ENCODE measurements at places on chromosomes 3 and 15. TPM values are rescaled to one million over a fixed set of nuclear protein-coding genes. Genes with fewer than 3 reads are reported as not detected.

CD80 gene
- not detected for total RNA-seq

PLA2G4D gene
- not detected for total RNA-seq

TIMP4 gene
- 2.4 TPM for total RNA-seq

TMEM40 gene
- not detected for total RNA-seq

DNA sequence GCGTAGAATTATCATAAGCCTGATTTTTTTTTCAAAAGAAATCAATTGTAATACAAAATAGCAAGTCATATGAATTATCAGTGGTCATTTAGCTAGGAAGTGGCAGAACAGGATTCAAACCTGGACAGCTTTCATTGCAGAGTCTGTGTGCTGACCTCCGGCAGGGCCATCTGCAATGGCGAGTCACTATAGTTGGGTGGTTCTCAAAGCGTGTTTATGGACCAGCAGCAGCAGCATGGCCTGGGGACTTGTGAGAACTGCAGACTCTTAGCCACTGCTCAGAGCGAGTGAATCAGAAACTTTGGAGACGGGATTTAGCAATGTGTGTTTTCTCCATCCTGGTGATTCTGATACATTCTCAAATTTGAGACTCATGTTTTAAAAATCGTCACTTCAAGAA is 202.3 kb upstream of the SUCLG2 start:
- DNase-seq: no peak
- no peak overlapping the region for H3K27ac ChIP-seq
- H3K36me3 ChIP-seq: no peaks in the 10 kb centered on the region
- H3K27me3 ChIP-seq: no peaks in the 10 kb centered on the region

DNA sequence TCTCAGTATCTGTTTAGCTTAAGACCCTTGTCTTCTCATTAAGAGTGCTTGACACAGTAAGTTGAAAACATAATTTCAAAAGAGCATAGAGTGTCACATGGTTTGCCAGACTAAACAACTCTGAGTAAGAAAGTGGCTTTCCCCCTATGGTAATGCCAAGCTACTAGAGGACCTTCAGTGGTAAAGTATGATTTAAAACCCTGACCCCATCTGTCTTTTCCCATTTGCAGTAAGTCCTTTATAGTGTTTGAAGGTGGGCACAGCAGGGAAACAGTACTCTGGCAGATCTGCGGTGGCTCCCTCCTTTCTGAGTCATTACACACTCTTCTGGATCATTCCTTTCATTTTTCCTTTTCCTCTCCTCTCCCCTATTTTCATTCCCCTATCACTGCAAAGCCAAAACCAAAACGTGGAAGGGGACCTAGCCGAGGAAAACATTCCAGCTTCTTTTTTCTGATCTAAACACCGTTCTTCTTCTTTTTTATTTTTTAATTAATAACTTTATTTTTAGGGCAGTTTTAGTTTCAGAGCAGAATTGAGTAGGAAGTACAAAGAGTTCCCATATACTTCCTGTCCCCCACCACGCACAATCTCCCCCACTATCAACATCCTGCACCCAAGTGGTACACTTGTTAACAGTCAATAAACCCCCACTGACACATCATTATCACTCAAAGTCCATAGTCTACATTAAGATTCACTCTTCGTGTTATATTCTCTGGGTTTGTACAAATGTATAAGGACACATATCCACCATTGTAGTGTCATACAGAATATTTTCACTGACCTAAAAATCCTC is 74.7 kb downstream of the PPARG start:
- H3K27me3 ChIP-seq: no peaks in the 10 kb centered on the region
- no peaks in the 10 kb centered on the region for H3K36me3 ChIP-seq
- no peaks in the 10 kb centered on the region for H3K4me1 ChIP-seq
- H3K27ac ChIP-seq: no peak overlapping the region
- no peak for DNase-seq
- no peak overlapping the region for H3K4me3 ChIP-seq

DNA sequence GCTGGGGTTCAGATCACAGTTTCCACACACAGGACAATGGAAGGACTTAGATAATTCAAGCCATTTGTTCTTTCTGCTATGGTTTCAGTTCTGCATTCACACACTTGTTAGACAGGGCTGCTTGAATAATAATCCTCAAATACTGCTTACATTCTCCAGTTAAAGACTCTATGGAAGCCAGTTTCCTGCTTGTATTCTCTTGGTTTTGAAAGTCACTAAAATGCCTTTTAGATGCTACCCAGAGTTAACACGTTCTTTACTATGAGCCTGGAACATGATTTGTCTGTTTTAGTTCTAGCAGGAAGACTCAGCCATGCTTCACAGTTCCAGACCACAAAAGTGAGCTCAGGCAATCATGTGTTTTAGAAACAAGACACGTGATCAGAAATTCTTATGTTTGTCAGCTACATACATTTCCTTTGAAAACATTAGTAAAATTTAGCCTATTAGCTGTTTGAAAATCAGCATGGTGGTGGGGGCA is 152.4 kb downstream of the LEKR1 start:
- no peak overlapping the region for H3K27ac ChIP-seq
- no peak overlapping the region for H3K4me3 ChIP-seq
- no peaks in the 10 kb centered on the region for H3K4me1 ChIP-seq
- DNase-seq: no peak
- H3K36me3 ChIP-seq: no peaks in the 10 kb centered on the region

- peak; percentile 81 for DNase-seq
- no peaks in the 10 kb centered on the region for H3K36me3 ChIP-seq
- H3K27me3 ChIP-seq: no peaks in the 10 kb centered on the region
- peak overlapping the region; percentile 51 for H3K4me3 ChIP-seq
- H3K4me1 ChIP-seq: peaks cover 17% of the 10 kb centered on the region
Observed at GRCh38 chr15:90885432-90886290, 1.4 kb downstream of the FES start.

DNA sequence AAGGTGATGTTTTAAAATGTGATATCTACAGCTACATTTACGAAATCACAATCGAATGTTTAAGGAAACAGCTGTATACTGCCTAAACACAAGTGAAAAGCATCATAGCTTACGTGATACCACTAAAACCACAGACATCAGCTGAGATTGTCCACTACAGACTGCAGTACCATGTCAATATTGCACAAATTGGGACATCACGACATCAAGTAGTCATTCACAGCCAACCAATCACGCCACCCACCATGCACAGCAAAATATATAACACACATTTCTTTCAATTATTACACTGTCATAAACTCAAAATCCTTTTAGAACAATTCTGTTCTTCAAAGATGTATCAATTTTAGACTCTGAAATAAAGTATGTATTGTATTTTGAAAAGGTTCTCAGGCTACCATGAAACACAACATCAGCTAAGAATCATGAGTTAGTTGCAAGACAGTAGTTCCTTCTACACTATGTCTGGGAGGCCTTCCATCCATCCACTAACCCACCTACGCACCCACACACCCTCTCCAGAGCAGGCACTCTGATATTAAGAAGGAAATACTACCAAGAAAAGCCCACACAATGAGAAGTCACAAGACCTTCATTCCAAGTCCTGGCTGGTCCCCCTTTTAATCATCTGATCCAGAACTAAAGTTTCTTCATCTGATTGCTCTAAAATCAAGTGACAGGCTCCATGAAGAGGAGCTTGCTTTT is 3.1 kb downstream of the DMXL2 start:
- H3K27ac ChIP-seq: no peak overlapping the region
- DNase-seq: no peak
- H3K36me3 ChIP-seq: no peaks in the 10 kb centered on the region
- peaks cover 24% of the 10 kb centered on the region for H3K4me1 ChIP-seq

DNA sequence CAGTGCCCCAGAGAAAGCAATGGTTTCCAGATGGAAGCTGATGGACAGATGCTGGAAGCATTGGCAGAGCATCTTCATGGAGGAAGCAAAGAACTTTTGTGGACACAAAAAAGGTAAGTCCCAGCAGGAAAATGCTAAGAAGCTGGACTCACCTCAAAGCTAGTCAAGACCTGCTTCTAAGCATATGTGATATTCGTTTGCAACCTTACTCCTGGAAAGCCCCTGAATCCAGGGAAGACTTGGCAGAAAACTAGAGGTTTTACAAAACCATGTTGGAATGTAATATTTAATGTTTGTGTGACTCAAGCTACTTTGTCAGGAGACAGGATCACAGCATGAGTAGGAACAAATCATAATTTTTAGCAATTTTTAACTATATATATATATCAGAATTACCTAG is 288.2 kb downstream of the BCHE start:
- no peak for DNase-seq
- H3K36me3 ChIP-seq: no peaks in the 10 kb centered on the region
- H3K4me1 ChIP-seq: no peaks in the 10 kb centered on the region
- H3K27ac ChIP-seq: no peak overlapping the region

GRCh38 chr3:38601956-38602550 is 47.4 kb downstream of the SCN5A start:
- no peaks in the 10 kb centered on the region for H3K4me1 ChIP-seq
- H3K27me3 ChIP-seq: no peaks in the 10 kb centered on the region
- no peak for DNase-seq
- H3K27ac ChIP-seq: no peak overlapping the region

DNA sequence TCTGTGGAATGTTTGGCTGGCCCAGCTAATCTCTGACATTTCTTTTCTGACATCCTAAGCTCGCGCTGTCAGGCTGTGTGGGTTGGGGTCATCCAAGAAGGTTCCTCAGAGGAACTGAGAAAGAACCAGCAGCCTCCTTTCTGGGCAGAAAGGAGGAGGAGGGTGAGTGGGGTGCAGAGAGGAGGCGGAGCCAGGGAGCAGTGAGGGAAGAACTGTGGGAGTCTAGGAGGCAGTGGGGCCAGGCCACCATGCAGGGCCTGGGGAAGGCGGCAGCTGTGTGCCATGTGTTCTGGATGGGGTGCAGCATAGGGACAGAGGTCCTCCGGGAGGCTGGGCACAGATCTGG is 5.3 kb downstream of the SEMA7A start:
- H3K27me3 ChIP-seq: peaks cover 33% of the 10 kb centered on the region
- H3K36me3 ChIP-seq: no peaks in the 10 kb centered on the region
- H3K27ac ChIP-seq: no peak overlapping the region
- no peak overlapping the region for H3K4me3 ChIP-seq

GRCh38 chr3:43729707-43730414 is 39.1 kb downstream of the ABHD5 start:
- peak overlapping the region; percentile 76 for H3K27ac ChIP-seq
- H3K36me3 ChIP-seq: no peaks in the 10 kb centered on the region
- peaks cover 25% of the 10 kb centered on the region for H3K4me1 ChIP-seq
- no peaks in the 10 kb centered on the region for H3K27me3 ChIP-seq
- DNase-seq: peak; percentile 75

GRCh38 chr15:91807122-91807521 is 46.4 kb upstream of the SLCO3A1 start:
- no peaks in the 10 kb centered on the region for H3K36me3 ChIP-seq
- H3K27ac ChIP-seq: no peak overlapping the region
- peaks cover 4% of the 10 kb centered on the region for H3K27me3 ChIP-seq
- no peak for DNase-seq

DNA sequence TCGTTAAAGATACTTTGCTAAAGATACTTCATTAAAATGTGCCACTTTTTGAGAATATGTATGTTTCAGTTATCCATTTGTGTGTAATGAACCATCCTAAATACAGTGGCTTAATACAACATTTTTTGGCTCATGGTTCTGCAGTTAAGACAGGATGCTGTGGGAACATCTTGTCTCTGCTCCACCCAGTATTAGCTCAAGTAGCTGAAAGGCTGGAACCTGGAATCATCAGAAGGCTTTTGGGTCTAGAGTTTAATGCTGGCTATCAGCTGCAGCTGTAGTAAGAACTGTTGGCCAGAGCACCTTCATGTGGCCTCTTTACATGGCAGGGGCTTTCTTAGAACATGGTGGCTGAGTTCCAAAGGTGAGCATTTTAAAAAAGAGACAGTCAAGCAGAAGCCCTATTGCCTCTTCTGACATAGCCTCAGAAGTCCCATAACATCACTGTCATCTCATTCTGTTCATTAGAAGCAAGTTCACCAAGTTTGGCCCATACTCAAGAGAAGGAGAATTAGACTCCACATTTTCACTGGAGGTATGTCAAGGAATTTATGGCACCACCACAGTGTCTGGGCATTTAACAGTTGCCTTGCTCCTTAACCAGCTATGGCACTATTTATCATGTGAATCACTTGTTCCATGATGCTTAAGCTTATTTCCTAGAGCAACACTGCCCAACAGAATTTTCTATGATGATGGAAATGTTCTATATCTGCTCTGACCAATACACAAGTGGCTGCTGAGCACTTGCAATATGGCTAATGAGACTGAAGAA is 70.4 kb upstream of the PDZRN3 start:
- H3K27me3 ChIP-seq: no peaks in the 10 kb centered on the region
- no peak overlapping the region for H3K27ac ChIP-seq
- no peaks in the 10 kb centered on the region for H3K4me1 ChIP-seq
- no peak overlapping the region for H3K4me3 ChIP-seq
- H3K36me3 ChIP-seq: no peaks in the 10 kb centered on the region

GRCh38 chr3:6416049-6416661 is 444.8 kb upstream of the GRM7 start:
- no peak overlapping the region for H3K27ac ChIP-seq
- H3K4me1 ChIP-seq: no peaks in the 10 kb centered on the region
- no peak overlapping the region for H3K4me3 ChIP-seq
- H3K36me3 ChIP-seq: no peaks in the 10 kb centered on the region
- no peak for DNase-seq

DNA sequence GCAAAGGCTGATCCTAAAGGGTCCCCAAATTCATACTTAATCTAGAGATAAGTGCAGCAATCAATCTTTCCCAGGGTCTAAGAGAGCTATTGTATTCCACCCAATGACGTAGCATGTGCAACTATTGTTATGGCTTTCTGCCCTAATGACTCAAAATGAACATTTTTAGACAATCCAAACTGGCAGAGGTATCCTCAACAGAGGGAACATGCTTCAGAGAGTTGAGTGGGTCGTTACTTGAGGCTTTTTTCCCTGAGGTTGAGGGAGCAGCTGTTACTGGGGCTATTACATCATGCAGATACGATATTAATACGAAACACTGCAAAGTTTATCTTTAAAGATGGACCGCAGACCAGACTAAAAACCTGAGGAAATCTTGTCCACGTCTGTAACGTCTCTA is 278.3 kb upstream of the WNT5A start:
- no peak overlapping the region for H3K27ac ChIP-seq
- H3K36me3 ChIP-seq: no peaks in the 10 kb centered on the region
- H3K4me1 ChIP-seq: no peaks in the 10 kb centered on the region
- no peak for DNase-seq
- no peak overlapping the region for H3K4me3 ChIP-seq
- H3K27me3 ChIP-seq: no peaks in the 10 kb centered on the region

GRCh38 chr15:95973566-95974256 is 356.8 kb upstream of the NR2F2 start:
- no peak overlapping the region for H3K4me3 ChIP-seq
- no peaks in the 10 kb centered on the region for H3K27me3 ChIP-seq
- H3K4me1 ChIP-seq: no peaks in the 10 kb centered on the region
- DNase-seq: no peak
- H3K36me3 ChIP-seq: no peaks in the 10 kb centered on the region

GRCh38 chr15:34964277-34964676 is 5.3 kb downstream of the AQR start:
- peaks cover 13% of the 10 kb centered on the region for H3K4me1 ChIP-seq
- peaks cover 14% of the 10 kb centered on the region for H3K36me3 ChIP-seq
- H3K4me3 ChIP-seq: no peak overlapping the region
- H3K27me3 ChIP-seq: no peaks in the 10 kb centered on the region
- H3K27ac ChIP-seq: no peak overlapping the region

- H3K4me3 ChIP-seq: no peak overlapping the region
- no peak overlapping the region for H3K27ac ChIP-seq
- no peak for DNase-seq
- H3K27me3 ChIP-seq: no peaks in the 10 kb centered on the region
Observed at GRCh38 chr3:52041118-52041731, 15.1 kb downstream of the DUSP7 start.

All from transverse colon (tissue), 4 donors.